CD4-positive, alpha-beta T cell treated with Interleukin-12 subunit alpha and Interleukin-12 subunit beta, for 1 hour (primary cell): ENCODE measurements at places on chromosomes 2 and 18.
A peak's percentile ranks its signal among the peaks of the same experiment; 100 is the strongest.

DNA sequence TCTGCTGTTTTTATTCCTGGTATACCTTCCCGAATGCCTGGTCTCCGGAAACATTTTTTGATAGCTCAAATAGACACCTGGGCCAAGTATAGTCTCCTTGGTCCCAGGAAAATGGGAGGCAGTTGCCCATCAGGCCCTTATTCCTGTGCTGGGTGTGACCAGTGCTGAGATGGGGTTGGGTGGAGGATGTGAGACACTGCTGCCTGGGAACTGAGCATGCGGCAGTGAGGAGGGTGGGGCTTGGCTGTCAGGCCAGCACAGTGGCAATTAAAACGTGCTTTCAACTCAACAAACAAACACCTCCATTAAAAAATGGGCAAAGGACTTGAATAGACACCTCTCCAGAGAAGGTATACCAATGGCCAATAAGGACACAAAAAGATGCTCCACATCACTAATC, 12.5 kb downstream of the KLHL29 start:
- DNase-seq = no peak

DNA sequence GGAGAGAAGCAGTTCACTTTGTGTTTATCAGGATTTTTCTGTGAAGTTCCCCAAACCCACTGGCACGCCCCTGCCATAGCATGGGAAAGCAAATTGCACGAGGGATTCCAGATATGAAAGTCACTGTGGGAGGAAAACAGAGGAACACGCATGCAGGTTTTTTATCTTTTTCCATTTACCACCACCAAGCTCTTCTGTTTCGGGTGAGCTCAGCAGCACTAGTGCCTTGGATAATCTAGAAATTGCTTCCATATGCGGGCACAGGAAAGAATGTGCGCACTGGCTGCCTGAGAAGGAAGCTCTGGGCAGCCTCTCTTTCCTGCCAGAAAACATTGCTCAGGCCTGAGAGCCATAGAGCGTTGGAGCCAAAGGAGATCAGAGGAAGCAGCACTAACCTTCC, 65.9 kb upstream of the WIPF1 start:
- DNase-seq = no peak

DNA sequence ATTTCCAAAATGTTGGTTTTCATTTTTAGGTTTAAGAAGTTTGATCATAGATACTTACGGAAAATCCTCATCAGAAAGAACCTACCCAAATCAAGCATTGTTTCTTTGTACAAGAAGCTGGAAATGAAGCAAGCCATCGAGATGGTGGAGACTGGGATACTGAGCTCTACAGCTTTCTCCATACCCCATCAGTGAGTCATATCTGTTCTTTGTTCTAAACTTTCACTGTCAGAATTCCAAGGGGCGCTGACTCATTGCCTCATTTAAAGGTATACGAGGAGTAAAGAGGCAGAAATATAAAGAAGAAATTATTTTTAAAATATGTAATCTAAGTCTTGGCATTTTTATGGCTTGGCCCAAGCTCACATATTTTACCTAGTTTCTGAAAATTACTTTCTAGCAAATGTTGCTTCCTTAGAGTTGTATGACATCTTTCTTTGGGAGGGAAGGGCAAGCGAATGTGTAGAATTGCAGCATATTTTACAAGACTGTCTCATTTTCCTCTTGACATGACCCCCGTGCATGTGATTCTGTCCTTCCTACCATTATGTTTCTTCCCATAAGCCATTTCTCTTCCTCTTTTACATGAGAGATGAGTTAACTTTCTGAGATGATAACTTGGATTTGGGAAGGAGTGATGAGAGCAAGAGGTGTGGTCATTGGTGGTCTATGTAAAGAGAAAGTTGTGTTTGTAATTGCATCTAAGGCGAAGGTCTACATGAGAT, 41.2 kb downstream of the SLC9A4 start:
- no peak for DNase-seq

DNA sequence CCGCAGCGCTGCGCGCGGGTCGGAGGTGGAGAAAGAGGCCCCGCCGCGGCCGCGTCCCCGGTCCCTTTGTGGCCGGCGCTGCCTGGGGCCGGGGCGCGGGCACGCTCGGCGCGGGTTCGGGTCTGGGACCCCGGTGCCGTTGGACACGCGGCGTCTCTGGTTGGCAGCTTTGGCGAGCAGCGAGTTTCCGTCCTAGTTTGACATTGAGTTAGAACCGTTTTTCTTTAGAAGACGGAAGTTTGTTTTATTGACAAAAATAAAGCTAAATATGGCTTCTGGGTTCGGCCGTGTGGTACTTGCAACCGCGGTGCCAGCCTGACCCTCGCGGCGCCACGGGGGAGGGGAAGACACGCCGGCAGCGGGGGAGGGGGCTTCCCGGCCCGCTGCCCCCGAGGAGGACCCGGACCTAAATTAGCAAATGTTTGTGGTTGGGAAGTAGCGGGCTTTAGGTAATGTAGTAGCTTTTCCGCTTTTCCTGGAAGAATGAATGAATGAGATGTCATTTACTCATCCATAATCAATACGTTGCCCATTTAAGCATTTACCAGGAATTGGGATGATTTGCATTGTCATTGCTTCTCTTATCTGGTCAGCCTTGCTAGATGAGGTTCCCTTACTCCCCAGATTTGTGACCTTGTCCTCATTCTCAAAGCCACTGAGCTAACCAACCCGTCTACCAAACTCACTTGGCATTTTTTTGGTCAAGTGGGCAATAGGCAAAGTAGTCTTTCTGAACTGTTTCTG, 530 bp downstream of the GALNT1 start:
- peak; percentile 27 for DNase-seq

GRCh38 chr2:50952596-50952995, 79.3 kb downstream of the NRXN1 start:
- DNase-seq = no peak

GRCh38 chr2:151862700-151863099, 34.5 kb upstream of the ARL5A start:
- DNase-seq = no peak

- DNase-seq = no peak
Observed at GRCh38 chr18:31217038-31217849, 54.6 kb upstream of the DSC1 start.

DNA sequence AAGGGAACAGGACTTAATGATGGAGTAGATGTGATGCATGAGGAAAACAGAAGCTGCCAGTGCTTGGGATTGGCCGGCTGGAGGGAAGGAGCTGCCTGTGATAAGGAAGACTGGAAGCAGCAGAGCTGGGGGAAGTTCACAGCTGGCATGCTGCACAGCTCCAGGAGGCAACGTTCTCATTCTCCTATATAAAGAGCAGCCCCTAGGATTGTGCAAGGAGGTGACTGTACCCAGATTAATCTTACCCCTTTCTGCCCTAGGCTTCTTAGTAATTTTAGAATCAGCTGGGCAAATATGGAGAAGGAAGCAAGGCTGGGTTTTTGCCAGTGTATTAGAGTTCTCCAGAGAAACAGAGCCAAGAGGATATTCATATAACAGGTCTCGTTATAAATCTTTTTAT, 155.8 kb downstream of the ALPK2 start:
- no peak for DNase-seq

GRCh38 chr18:29191263-29191662, 1014.3 kb upstream of the CDH2 start:
- DNase-seq = no peak

- no peak for DNase-seq
Observed at GRCh38 chr2:220619525-220620220, 952.4 kb downstream of the EPHA4 start.

- no peak for DNase-seq
Observed at GRCh38 chr2:33729353-33729752, 130.3 kb upstream of the FAM98A start.

DNA sequence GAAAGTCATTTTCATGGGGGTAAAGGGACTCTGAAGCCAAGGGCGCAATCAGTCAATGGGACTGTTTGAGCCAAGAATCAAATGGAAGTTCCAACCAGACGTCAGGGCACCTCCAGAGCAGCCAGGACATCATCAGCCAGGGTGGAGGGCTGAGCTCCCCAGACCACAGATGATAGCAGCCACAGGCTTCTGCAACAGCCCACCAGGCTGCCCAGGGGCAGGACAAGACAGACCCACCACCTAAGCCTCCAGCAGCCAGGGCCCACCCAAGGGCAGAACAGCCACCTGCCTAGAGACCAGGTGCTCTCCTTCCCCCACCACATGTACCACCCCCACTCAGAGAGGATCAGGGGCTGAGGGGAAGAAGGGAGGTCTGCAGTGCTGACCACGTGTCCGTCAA, 53.8 kb upstream of the SLC66A3 start:
- no peak for DNase-seq

GRCh38 chr2:150977296-150977695, 284.4 kb downstream of the RBM43 start:
- no peak for DNase-seq

GRCh38 chr18:76169733-76170132, 325.3 kb downstream of the ZNF516 start:
- no peak for DNase-seq

GRCh38 chr2:182866461-182867406, at the start of gene FRZB:
Gene FRZB, minus strand, starts transcription at chr2:182866637. Its CDS starts 85 bp downstream, at chr2:182866552.
- no peak for DNase-seq

GRCh38 chr18:6355789-6356589, 58.7 kb downstream of the L3MBTL4 start:
- no peak for DNase-seq

DNA sequence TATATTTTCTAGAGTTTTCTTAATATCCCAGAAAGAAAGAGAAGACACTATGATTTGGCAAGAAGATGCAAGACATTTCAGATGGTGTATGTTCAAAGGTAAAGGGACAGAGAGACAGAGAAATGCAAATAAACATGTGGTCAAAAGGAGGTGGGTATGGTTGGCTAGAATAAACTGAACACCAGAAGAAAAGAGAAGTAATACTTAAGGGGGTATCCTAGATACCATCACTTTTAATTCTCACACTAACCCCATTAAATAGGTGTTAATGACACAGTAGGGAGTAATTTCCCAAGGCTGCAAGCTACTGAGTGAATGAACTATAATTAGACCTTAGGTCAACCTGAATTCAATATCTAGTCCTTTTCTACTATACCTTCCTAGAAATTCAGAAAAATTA, 111.2 kb upstream of the CD226 start:
- DNase-seq = no peak

DNA sequence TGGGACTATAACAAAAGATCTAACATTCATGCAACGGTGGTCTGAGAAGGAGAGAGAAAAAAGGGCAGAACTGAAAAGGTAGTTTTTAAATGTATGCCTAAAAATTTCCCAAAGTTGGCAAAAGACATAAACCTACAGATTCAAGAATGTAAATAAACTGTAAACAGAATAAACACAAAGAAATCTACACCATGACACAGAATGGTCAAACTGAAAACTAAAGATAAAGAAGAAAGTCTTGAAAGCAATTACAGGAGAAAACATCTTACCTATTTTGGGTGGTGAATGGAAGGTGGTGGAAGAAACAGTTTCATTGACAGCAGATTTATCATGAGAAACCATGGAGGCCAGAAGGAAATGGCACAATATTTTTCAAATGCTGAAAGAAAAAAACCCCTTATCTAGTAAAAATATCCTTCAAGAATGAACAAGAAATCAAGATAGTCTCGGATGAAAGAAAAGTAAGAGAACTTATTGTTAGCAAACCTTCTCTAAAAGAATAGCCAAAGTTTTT, 35.6 kb upstream of the ZNF397 start:
- DNase-seq = no peak

GRCh38 chr2:105842555-105842954, 97.8 kb downstream of the NCK2 start:
- DNase-seq = no peak

DNA sequence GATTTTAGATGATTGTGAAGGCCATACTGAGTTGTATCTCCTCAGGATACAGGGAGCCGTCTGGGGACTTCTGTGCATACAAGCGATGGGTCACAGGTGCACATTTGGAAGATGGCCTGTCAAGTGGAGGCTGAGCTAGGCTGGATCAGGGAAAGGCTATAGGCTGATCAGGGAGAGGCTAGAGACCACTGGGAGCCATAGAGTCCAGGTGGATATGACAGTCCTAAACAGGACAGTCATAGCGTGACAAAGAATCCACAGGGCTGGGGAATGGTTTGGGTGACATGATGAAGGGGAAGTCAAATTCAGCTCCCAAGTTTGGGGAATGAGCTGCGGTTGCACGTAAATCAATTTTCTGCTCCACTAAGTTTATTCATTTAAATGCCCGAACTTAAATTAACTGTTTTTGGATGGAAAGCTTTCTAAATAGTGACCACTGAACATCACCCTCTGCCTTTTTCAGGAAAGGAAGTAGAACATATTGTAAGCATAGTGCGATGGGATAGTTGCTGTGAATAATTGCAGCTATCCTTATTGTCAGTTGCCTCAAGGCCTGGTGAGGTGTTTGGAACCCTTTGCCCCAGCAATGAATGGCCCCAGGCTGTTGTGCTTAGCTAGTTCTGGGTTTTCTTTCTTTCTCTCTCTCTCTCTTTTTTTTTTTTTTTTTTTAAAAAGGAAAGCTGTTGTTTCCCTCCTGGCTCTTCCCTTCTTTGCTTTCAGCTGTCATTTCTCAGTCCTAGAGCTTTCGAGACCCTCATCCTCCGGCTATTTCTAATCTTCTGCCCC, 50.5 kb downstream of the KLHL29 start:
- no peak for DNase-seq

DNA sequence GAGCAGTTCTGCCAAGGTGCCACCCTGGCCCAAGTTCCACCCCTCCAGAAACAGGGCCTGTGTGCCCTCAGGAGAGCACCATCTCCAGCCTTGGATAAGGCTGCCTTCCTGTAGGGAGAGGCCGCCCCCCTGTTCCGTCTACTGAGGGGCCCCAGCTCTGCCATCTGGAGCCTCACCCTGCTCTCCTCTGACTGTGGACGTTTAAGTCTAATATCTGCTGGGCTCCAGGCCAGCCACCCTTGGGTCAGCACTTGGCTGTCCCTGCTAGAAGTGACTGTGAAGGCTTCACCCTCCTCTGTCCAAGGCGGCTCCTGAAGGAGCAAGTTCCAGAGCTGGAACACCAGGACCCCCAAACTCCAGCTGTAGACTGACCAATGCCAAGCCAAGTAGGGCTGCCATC, 26.3 kb downstream of the RHOB start:
- DNase-seq = no peak

GRCh38 chr18:9296233-9297006, 38.2 kb upstream of the TWSG1 start:
- no peak for DNase-seq

DNA sequence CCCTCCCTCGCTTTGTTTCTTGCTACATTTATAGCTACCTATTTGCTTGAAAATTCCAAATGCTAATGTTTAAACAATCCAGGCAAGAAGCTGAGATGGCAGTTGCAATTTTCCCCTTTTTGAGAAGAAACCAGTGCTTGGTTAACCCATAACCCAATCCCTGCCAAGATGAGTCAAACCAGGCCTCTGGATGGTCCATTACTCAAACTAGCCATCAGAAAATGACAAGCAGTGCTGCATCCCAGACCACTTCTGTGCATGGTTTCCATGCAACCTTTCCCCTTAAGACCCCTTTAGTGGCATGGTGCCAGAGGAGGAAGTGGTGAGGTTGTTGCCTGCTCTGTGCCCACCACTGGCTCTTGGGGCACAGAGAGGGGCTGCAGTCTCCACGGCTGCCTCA, 131.2 kb upstream of the RMP24 start:
- DNase-seq = no peak

DNA sequence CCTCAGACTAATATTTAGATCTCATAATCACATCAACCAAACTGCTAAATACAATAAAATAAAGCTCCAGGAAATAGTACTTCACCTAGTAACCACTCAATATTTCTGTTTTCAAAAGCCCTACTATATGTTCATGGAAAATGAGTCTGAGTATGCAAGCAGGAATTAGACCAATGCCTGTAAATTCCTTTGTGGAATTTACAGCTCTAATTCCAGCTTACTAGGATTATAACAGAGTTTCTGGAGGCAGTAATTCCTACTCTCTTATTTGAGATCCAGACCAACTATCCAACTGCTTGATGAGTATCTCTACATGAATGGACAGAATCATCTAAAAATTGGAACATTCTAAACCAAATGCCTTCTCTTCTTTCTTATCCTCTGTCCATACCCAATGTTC, 11.6 kb downstream of the CDKL4 start:
- DNase-seq = no peak
